T follicular helper cell (primary cell): ENCODE measurements at places on chromosomes 12 and 14.

DNA sequence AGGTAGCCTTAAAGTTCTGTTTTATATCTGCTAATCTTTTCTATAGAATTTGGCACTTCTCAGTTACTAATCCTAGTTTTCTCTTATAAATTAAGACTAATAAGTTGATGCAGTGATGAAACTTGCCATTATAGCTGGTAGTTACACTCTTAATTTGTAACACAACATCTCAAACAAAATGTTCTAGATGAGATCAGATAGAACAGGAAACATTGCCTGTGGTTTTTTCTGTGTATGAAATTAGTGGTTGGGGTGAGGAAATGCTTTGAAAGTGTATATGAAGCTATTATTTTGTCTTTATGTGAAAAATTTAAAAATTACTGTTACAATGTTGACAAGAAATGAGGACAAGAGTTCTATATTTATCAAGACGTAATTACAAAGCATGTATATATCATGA is 91.9 kb downstream of the PCNX1 start:
- DNase-seq = no peak

GRCh38 chr14:76456200-76456599 is 80.3 kb downstream of the ESRRB start:
- no peak for DNase-seq

GRCh38 chr14:88209273-88209672 is 113.8 kb downstream of the KCNK10 start:
- no peak for DNase-seq

GRCh38 chr12:44101475-44101874 is 265.6 kb downstream of the TMEM117 start:
- no peak for DNase-seq

- DNase-seq = no peak
Observed at GRCh38 chr12:95908573-95908972, 33.8 kb downstream of the CCDC38 start.

DNA sequence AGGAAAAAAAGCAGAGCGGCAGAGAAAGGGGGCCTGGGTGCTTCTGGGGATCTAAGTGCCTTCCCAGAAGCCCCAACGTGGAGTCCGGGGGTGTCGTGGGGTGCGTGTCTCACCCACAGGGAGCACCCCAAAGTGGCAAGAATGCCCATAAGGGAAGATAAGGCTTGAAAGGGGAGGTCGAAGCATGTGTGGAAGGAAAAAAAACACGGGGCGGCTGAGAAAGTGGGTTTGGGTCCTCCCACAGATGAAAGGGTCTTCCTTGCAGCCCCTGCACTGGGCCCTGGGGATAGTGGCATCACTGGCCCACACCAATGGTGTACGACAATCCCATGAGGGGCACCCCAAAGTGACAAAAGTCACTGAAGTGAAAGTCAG is 275.5 kb downstream of the ALG10 start:
- no peak for DNase-seq

GRCh38 chr12:102462386-102462785 is 18.0 kb downstream of the IGF1 start:
- DNase-seq = no peak
